Activated CD4-positive, CD25-positive, alpha-beta regulatory T cell (primary cell): ENCODE measurements at places on chromosomes 16 and 17.

- no peak for DNase-seq
Measured at GRCh38 chr16:84053237-84053636, 10.6 kb upstream of the SLC38A8 start.

DNA sequence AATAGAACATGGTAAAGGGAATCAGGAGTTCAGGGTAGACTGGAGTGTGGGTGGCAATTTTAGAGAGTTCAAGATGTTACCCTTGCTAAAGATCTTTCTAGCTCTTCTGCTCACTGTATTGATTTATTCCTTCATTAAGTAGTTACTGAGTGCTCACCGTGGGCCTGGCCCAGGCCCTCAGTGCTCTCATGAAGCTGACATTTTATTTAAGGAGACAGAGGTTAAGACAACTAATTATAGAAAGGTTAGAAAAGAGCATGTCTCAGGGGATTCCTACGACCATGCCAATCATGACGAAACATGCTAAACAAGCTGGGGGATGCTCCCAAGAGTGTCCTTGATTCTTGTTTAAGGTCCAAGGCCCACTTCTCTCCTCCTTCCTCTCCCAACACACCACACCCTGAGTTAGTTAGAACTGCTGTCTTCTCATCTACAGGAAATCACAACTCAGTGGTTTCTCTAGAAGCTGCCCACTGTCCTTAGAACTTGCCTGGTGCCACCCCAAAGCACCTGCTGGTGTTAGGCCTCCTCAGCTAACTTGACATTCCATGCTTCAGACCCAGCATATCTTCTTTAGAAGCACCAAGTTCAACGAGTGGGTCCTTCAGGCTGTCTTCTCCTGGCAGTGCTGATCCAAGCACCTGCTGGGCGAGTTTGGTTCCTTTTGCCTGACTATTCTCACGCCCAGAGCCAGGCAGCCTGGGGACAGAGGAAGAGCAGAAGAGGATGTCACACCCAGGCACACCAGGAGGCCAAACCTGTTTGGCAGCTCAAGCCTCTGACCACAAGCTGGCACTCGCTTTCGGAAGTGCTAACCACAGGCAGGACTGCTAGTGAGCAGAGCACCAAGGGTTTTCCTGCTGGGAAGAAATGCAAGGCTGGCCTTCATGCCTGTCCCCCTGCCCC, 79.0 kb downstream of the GAS7 start:
- DNase-seq: no peak

GRCh38 chr17:13638855-13639458, 37.2 kb upstream of the HS3ST3A1 start:
- DNase-seq: no peak

GRCh38 chr16:15865742-15866141, 8.9 kb upstream of the MYH11 start:
- DNase-seq: no peak

GRCh38 chr17:11671126-11671525, 72.9 kb downstream of the DNAH9 start:
- no peak for DNase-seq

GRCh38 chr16:84791088-84791487, 28.7 kb upstream of the CRISPLD2 start:
- no peak for DNase-seq

DNA sequence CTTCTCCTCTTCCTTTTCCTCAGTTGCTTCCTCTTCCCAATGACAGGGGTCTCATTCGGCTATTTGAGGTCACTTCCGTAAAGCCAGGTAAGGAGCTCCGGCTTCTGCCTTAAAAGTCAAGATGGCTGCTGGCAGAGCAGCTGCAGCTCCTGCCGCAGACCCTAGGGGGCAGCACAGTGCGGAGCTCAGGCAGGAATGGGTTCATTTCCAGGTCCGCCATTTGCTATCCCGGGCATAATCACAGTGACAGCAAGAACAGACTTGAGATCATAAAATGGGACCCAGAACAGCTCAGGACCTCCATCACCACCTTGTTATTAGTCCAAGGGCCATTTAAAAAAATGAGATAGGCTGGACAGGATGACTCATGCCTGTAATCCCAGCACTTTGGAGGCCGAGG, 199.5 kb downstream of the ZNF18 start:
- DNase-seq: no peak

DNA sequence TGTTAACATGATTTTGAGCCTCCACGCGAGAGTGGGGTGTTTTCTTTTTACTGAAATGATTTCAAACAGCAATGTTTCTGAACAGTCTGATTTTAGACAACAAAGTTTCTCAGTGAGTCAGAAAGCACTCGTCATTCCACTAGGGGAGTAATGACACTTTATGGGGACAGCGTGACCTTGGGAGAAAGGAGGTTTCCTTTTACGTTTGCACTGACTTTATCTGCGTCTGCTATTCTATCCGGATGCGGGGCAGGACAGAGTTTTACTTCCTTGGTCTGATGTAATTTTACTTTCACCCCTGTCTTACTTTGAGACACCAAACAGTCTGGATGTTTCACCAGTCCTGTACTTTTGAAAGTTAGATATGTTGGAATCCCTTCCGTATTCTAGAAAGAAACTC, 20.7 kb downstream of the SLC47A1 start:
- DNase-seq: no peak
